Fibroblast of the aortic adventitia (primary cell): ENCODE measurements at places on chromosomes 6 and 20. TPM values are rescaled to one million over a fixed set of nuclear protein-coding genes. Genes with fewer than 3 reads are reported as not detected.

The SYNDIG1 gene
- 0.25 and 1.6 TPM in 2 replicates for total RNA-seq

The DOK5 gene
- total RNA-seq: 53.6 and 85.6 TPM in 2 replicates

DNA sequence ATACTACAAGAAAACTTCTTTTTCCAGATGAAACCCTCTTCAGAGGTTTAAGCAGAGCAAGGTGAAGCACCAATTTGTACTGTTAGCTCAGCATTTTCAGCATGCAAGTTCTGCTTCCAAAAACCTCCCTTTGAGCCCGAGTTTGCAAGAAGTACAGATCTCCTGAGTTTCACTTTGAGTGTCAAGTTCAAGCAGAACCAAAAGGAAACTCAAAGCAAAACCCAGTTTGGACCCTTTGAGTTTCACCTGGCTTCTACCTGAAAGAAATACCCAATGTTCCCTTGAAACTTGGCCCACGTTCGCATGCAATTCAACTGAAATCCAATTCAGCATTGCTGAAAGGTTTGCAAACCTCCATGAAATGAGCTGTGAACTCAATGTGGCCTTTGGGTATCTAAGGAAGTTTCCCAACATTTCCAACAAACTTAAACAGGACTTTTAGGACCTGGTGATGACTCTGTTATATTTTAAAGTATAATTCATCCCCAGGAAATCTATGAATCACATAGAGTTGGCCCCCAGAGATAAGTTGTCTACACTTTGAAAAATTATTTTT, 62.9 kb upstream of the HBS1L start:
- DNase-seq: no peak

GRCh38 chr6:135657207-135657606, 159.7 kb upstream of the AHI1 start:
- DNase-seq: no peak

GRCh38 chr20:47353692-47354463, 2.6 kb downstream of the ZMYND8 start:
- DNase-seq: peak; percentile 68

GRCh38 chr6:142714951-142715785, 229.8 kb downstream of the HIVEP2 start:
- no peak for DNase-seq

GRCh38 chr6:41500561-41500960, 45.6 kb upstream of the FOXP4 start:
- DNase-seq: no peak

DNA sequence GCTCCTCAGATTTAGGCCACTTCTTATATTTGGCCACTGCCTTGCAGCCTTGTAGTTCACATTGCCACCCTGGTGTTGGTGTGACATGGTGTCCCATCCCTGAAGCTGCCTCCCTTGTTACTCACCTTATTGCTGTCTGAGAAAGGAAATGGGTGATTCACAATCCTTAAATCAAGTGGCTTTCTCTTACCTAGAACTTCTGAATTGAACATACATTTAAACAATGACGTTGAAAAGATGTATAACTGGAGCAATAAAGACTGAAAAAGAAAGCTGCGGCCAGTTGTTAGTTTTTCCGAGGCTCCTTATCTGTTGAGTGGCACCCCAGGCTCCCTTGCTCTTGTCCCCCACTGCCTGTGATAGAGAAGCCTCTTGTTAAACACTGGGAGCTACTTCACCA, 28.8 kb upstream of the GNRH2 start:
- DNase-seq: no peak

- peak; percentile 72 for DNase-seq
Observed at GRCh38 chr6:151796842-151797530, 10.5 kb upstream of the ESR1 start.

GRCh38 chr20:58393299-58393698, 4.3 kb downstream of the VAPB start:
- DNase-seq: peak; percentile 50

DNA sequence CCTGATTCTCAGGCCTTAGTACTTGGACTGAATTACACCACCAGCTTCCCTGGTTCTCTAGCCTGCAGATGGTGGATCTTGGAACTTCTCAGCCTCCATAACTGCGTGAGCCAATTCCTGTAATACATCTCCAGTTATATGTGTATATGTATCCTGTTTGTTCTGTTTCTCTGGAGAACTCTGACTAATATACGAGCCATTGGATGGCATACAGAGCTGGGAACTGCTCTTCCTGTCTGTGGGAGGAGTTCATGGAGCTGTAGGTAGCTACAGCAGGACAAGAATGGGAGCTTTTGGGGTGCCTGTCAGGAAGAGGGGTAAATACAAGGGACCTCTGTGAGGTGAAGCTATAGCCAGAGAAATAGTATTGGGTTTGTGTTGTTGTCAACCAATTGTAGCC, 41.2 kb downstream of the TMEM14A start:
- no peak for DNase-seq

GRCh38 chr6:107144014-107144413, 28.7 kb upstream of the BEND3 start:
- DNase-seq: no peak
